ENCODE measurements at places on chromosomes 1 and 21. TPM values are rescaled to one million over a fixed set of nuclear protein-coding genes. Genes with fewer than 3 reads are reported as not detected.

- no peaks in the 10 kb centered on the region for H3K27me3 ChIP-seq
- peak overlapping the region; percentile 52 for H3K4me3 ChIP-seq
- H3K4me1 ChIP-seq: peaks cover 63% of the 10 kb centered on the region
- DNase-seq: peak; percentile 86
- peaks cover 11% of the 10 kb centered on the region for H3K36me3 ChIP-seq
- peak overlapping the region; percentile 95 for H3K27ac ChIP-seq
Observed at GRCh38 chr1:224497714-224498573, 63.3 kb upstream of the WDR26 start.

Gene ZNF670
- total RNA-seq: 1.4 TPM

GRCh38 chr1:54013393-54014008 is 4.5 kb downstream of the LDLRAD1 start:
- no peaks in the 10 kb centered on the region for H3K36me3 ChIP-seq
- no peak overlapping the region for H3K27ac ChIP-seq

DNA sequence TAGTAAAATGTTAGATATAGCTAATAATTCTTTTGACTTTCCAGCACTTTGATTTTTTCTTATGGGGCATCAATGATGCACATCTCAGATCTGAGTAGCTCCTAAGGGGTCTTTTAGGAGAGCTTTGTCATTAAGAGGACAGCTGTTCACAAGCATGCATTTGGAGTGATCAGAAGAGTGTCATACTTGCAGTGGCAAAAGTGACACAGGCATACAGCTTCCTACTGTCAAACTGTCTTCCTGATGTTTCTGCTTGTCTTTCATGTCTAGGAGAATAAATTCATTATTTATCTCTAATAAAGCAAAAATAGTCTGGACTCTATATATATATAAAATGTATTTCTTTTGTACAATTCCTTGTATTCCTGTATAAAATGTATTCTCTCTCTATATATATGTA is 273.0 kb downstream of the PAPPA2 start:
- H3K4me3 ChIP-seq: no peak overlapping the region
- H3K27me3 ChIP-seq: no peaks in the 10 kb centered on the region
- DNase-seq: no peak

Gene AGMAT
- 7.9 TPM for total RNA-seq

Gene LCE1F
- not detected for total RNA-seq

Gene LIN28A
- not detected for total RNA-seq

- DNase-seq: no peak
- H3K36me3 ChIP-seq: no peaks in the 10 kb centered on the region
- no peaks in the 10 kb centered on the region for H3K4me1 ChIP-seq
- H3K4me3 ChIP-seq: no peak overlapping the region
- no peak overlapping the region for H3K27ac ChIP-seq
- no peaks in the 10 kb centered on the region for H3K27me3 ChIP-seq
Observed at GRCh38 chr1:96075704-96076455, 645.7 kb upstream of the PTBP2 start.

Gene OPTC
- total RNA-seq: not detected

Data from activated CD4-positive, alpha-beta memory T cell treated with anti-CD3 and anti-CD28 coated beads, Interleukin-2, amount 10 ng/mL, durations not matched to agents 7 days and 5 days (primary cell).